Stimulated activated CD4-positive, alpha-beta T cell treated with anti-CD3 and anti-CD28 coated beads, Interleukin-1b, Interleukin-23, amount 100 ng/mL, for 24 hours (primary cell): ENCODE measurements at places on chromosomes 11 and 22.

- DNase-seq, result no peak
Observed at GRCh38 chr11:34251589-34251980, 106.2 kb downstream of the ABTB2 start.

DNA sequence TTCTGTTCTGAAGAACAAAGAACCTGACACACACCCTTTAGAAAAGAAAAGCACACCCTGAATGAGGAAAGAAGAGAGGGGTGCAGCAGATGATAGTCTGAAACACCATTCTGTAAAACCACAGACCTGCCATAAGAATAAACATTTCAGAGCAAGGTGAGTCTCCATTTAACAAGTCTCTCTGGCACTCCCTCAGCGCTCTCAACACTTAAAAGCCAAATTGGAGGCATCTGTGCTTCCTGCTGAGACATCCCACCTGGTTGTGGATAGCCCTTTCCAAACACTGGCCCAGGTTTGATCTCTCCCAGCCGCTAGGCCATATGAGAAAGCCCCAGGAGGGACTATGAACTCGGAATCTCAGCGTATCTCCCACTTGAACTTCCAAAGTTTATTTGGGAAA lies 36.3 kb downstream of the ETS1 start:
- DNase-seq, result no peak

DNA sequence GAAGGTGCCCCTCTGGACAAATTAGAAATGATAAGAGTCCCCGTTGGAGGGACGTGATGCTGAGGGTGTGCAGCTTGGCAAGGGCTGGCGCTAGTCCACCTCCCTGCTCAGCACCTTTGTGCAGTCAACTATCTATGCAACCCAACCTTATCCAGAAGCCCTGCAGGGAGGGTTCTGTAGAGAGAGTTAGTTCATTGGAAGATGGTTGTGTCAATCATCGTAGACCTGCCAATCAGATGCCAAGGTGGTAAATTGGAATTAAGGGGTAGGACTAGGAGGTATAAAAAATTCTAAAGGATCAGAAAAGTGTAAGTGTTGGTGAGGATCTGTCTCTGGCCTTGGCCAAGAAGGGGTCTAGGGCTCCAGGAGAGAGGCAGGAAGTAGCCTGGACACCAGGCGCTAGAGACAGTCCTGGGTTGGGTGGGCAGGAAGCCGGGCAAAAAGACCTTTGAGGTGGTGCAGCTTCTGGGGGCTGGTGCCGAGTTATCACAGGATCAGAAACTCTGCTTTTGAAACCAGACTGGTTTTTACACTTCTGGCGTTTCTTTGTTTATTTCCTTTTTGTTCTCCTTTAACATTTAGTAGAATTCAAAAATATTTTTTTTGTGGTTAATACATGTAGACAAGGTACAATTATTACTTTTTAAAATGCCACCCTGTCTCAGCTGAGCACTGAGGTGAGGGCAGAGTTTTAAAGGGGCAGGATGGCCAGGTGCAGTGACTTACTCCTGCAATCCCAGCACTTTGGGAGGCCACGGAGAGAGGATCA lies 1.6 kb downstream of the C1QTNF6 start:
- DNase-seq, result no peak

- no peak for DNase-seq
Observed at GRCh38 chr11:98177925-98178324, 842.8 kb upstream of the CNTN5 start.

- no peak for DNase-seq
Observed at GRCh38 chr11:34621876-34622275, 983 bp downstream of the EHF start.

DNA sequence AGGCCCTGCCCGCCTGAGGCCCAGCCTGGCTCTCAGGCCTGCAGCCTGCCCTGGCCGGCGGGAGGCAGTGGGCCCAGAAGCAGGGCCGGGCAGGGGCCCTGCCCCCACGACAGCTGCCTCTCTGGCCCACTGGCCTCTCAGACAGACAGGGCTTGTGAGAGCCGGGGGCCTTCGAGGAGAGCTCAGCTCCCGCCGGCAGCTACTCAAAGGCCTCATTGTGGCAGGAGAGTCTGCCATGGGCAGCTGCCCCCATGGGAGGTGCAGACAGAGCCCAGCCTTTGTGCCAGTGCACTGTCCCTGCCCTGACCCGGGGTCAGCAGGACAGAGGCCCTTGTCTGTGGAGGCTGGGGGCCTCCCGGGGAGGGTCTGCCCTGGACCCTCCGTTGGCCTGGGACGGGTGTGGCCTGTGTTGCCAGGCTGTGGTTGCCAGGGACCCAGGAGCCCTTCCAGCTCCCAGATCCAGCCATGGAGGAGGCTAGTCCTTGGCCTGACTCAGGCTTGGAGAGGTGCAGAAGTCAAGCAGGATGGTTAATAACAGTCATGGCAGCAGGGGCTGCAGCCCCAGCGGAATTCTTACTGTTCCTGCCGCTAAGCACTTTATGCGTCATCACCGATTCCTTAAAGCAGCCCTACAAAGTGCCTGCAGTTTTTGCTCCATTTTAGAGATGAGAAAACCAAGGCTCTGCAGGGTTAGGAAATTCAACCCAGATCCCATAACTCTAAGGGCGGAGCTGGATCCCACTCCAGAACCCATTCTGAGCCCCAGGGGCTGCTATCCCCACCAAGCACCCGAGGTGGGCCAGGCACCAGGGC lies 12.5 kb downstream of the FLRT1 start:
- DNase-seq, result no peak

GRCh38 chr11:43933608-43934551 lies 8.6 kb upstream of the C11orf96 start:
- no peak for DNase-seq

DNA sequence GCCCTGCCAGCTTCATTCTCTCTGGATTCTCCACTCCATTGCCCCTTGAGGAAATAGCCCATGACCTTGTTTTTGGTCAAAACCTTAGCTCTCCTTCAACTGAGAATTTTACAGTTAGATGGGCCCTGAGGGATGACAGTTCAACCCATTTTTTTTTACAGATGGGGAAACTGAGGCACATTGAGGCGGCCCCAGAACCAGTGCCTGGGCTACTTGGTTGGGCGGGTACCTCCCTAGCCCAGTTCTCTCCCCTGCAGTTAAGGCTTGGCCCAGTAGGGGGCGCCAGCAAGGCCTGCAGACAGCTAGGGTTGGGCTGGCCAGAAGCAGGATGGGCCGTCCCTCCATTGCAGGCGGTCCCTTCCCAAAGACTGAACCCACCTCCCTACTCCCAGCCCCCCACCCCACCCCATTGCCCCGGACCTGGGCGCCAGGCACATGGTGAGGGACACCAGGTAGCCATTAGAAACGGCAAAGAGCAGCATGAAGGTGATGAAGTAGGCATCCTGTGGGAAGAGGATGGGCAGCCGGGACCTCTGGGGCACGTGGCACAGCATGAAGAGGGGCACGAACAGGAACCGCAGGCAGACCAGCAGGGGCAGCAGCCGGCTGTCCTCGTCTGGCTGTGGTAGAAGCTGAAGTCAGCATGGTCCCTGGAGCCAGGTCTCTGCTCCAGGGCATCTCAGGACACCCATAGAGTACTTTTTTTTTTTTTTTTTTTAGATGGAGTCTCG lies 7.6 kb downstream of the SLC29A2 start:
- DNase-seq, result no peak

- DNase-seq, result no peak
Observed at GRCh38 chr11:100190395-100190794, 496.7 kb upstream of the ARHGAP42 start.

DNA sequence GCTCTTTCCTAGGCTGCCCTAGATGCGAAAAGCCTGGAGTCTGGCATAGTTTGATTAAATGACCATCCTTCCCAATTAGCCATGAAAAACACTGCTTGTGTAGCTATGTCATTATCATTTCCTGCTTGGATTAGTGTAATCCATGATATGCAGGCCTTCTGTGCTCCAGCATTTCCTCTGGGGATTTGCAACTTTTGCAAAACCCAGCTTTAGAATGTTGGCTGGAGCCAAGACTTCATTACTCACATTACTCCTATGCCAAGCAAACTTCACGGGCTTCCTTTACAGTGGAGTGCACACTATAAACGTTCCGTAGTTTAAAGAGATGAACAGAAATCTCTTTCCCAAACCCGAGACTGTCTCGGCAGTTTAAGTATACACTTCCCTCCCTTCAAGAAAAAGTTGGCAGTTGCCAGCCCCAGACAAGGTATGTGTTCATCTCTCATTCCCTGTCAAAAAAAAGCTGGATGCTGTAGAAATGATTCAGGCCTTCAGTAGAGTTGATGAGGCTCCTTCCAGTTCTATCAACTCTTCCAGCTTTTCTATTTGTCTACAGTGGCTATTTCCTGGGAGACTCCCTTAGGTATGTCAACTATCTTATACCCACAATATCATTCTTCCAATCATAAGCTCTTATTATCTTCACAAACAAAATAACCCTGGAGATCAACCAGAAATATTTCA lies 180.0 kb downstream of the MAML2 start:
- no peak for DNase-seq

GRCh38 chr11:132055296-132055695 lies 684.9 kb downstream of the NTM start:
- no peak for DNase-seq

DNA sequence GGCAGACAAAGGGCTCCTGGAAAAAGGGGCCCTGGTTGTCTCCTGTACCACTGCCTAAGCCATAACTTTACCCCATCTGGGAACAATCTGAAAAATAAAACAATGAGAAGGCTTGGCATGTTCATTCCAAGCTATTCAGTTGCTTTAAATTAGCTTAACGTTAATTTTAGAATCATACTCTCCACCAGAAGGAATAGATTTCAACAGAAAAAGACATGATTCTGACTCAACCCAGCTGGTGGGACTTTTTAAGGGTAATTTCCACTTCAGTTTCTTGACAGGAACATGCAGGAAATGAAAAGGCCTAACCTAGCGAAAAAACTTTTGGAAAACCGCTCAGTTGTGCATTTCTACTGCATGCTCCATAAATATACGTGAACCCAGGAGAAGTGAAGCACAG lies 7.9 kb downstream of the SF3A1 start:
- DNase-seq, result no peak

- no peak for DNase-seq
Observed at GRCh38 chr11:134008634-134009071, 51.9 kb upstream of the IGSF9B start.

DNA sequence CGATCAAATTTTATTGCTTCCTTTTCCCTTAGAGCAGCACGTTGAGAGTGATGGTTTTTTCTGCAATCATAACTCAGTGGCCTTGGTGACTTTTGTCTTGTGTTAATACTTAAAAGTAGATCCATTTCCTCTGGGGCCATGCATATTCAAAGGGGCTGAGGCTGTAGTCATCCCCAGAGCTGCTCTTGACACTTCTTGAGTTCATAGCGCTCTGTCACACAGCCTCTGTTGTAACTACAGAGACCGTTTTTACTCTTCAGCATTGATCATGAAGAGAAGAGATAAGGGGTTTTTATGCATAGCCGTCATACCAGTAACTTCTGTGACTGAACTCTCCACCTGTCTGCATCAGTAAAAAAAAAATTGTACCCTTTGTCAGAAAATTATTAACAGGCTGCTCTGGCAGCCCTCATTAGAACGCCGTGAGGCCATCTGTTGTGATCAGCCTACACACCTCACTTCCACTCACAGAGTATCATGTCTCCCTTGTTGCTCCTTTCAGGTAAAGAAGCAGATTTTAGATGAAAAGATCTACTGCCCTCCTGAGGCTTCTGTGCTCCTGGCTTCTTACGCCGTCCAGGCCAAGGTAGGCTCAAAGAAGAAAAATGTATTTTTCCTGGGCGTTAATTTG lies 38.4 kb downstream of the NF2 start:
- DNase-seq, result no peak

DNA sequence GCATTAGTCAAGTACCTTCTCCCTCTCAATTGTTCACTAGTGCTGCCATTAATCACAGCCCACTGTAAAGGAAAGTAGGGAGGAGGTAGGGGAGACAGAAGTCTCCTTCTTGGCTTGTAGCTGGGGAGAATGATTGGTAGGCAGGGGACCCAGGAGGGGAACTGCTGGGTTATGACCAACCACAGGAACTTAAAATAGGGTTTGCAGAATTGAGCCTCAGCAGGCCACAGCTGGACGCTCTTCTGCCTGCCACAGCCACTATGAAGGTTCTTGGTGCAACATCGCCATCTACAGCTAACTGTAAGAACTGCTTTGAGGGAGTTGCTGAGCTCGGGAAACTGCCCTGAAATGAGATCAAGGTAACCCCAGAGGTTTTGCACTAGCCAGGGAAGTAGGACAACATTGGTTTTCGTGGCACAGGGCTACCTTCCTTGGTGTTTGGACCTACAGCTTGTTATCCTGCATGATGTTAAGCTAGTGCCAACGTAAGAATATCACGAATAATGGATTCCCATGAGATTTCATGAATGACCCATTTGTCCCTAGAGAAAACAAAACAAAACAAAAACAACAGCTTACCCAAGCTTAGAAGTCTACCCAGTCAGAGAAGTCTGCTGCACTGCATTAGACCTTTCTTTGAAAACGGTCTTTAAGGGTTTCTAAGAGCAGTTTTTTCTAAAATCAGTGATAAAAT lies 787.1 kb upstream of the API5 start:
- no peak for DNase-seq

- DNase-seq, result no peak
Observed at GRCh38 chr11:110479108-110480101, 49.7 kb downstream of the FDX1 start.

- no peak for DNase-seq
Observed at GRCh38 chr22:36775586-36775963, 344 bp downstream of the IFT27 start.

- no peak for DNase-seq
Observed at GRCh38 chr11:59151761-59152160, 9.1 kb downstream of the FAM111A start.

DNA sequence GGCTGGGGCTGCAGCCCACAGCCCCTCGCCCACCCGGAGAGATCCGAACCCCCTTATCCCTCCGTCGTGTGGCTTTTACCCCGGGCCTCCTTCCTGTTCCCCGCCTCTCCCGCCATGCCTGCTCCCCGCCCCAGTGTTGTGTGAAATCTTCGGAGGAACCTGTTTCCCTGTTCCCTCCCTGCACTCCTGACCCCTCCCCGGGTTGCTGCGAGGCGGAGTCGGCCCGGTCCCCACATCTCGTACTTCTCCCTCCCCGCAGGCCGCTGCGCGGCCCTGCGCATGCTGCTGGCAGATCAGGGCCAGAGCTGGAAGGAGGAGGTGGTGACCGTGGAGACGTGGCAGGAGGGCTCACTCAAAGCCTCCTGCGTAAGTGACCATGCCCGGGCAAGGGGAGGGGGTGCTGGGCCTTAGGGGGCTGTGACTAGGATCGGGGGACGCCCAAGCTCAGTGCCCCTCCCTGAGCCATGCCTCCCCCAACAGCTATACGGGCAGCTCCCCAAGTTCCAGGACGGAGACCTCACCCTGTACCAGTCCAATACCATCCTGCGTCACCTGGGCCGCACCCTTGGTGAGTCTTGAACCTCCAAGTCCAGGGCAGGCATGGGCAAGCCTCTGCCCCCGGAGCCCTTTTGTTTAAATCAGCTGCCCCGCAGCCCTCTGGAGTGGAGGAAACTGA lies 731 bp downstream of the GSTP1 start:
- DNase-seq, result no peak

DNA sequence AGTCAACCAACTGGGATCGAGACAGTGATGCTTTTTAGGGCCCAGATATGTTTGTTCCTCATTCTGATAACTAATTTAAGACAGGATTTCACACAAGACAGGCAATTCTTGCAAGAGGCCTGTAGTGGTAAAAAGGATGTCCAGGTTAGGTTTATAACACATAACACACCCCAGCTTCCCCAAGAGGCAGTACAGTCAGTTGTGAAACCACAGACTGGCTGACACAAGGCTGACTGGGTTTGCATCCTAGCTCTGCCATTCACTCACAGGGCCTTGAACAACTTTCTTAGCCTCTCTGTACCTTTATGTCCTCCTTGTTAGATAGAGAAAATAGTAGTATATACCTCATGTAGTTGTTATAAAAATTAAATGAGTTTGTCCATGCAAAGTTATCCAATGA lies 55.0 kb upstream of the PTH start:
- DNase-seq, result no peak
